ENCODE measurements at places on chromosomes 7 and 10.
A peak's percentile ranks its signal among the peaks of the same experiment; 100 is the strongest.

GRCh38 chr7:64266341-64266919 is 38.2 kb downstream of the ZNF679 start:
- no peak for DNase-seq

DNA sequence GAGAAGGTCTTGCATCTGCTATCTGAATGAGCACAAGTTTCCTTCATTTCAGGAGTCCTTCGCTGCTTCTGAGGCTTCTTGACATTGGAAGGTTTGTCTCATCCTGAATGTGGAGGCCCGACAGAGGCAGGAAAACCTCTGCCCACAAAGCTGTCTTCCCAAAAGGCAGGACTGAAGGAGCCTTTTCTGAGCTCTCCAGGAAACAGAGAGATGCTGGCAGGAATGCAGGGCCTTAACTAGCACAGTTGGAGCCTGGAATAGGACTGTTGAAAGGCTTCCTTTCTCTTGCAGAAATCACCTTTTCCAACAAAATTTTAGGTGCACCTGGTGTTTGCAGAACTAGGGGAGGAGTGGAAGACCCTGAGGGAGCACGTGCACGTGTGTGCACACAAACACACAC is 637.4 kb upstream of the MKI67 start:
- no peak for DNase-seq

DNA sequence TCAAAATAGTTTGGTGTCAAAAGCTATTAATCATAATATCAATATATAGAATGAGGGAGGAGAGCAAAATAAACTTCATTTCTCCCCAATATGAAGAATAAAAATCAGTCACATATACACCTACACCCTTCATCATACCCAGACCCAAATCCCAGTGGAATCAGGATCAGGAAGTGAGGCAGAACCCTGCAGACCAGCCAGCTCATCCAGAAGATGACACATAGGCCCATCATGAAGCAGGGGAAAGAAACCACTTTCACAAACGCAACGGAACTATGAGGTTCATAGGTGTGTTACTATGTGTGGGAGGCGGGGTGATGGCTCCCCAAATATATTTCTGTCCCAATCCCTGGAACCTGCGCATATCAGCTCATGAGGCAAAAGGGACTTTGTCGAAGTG is 89.0 kb downstream of the RSU1 start:
- no peak for DNase-seq

- DNase-seq, result no peak
Observed at GRCh38 chr7:80908360-80908797, 10.5 kb downstream of the SEMA3C start.

- no peak for DNase-seq
Observed at GRCh38 chr7:106452031-106452851, 167.5 kb upstream of the NAMPT start.

GRCh38 chr10:130203626-130204025 is 67.4 kb downstream of the GLRX3 start:
- no peak for DNase-seq

DNA sequence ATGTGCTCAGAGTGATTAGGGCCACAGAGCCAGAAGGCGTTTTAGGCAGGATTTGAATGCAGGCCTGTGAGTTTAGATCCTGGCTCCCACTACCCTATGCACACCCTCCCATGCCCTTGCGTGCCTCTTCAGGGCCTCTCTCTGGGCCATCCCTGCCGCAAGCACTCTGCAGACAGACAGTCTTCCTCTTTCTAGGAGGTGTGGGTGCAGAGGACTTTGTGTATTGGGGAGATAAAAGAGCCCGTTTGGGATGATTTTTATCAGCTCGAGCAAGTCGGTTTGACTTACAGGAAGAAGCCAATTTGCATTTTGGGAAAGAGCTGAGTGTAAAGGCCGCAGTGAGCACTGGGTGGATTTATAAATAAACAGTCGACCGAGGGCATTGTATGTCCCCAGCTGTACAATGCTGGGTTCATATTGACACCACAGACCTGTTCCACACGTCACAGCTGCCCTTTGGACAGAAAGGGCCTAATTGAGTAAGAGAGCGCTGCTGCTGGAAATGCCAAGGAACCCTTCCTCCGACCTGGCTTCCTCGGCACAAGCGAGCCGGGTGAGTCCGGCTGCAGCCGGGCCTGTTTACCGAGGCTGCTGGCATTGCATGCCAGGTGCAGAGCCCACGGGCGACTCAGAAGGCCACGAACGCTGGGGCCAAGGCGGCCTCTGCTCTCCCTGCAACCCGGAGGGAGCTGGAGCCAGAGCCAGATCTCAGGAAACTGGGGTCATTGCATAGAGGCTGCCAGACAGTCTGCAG is 25.1 kb downstream of the ZMIZ1 start:
- DNase-seq, result peak; percentile 96

GRCh38 chr10:59844436-59844835 is 61.9 kb downstream of the CCDC6 start:
- no peak for DNase-seq

DNA sequence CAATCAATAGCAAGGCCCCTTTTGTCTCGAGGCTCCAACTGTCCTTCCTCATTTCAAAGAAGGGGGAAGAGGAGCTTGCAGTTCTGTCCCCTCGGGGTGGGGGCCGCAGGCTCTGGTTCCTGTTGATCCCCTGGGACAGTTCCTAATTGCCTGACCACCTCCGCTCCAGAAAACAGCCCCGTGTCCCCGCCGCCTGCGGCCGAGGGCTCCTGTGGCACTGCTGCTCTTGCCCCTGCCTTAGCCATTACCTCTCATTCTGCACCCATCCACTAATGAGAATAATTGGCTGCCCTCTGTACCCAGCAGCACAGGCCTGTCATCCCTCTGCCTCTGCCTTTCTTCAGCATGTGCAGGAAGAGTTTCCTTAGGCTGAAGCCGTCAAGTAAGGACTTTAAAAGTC is 668.3 kb upstream of the FOXK1 start:
- DNase-seq, result no peak

- DNase-seq, result no peak
Observed at GRCh38 chr10:6082496-6083395, 6.1 kb upstream of the RBM17 start.

DNA sequence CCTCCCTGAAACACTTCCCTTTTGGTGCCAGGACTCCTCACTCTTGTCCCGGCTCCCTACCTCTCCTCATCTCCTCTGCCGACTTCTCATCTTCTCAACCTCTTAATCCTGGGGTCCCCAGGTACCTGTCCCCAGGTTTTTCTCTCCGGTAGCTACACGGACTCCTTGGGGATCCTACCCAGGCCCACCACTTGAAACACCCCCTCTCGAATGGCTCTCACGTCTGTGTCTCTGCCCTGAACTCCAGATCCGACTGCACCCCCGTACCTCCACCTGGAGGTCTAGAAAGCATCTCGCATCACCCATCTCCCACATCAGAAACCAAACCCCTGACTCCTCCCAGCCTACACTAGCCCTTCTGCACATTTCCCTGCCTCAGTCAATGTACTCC is 4.8 kb downstream of the TBATA start:
- DNase-seq, result no peak

DNA sequence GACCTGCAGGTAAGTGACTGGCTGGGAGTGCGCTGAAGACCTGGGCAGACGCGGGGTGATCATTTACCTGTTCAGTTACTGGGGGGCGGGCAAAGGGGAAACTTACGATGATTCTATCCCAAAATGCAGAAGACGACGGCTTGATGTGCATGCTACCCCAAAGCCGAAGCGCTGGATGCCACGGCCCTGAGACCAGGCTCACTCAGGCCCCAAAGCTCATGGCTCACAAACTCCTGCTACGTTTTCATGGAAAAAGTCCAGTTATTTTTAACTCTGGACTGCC is 200.6 kb downstream of the DIP2C start:
- no peak for DNase-seq

- no peak for DNase-seq
Observed at GRCh38 chr7:3043544-3044371, at the start of gene CARD11. CARD11 (minus strand) TSS chr7:3043867; CDS start chr7:2958506, 85,361 bp downstream.

DNA sequence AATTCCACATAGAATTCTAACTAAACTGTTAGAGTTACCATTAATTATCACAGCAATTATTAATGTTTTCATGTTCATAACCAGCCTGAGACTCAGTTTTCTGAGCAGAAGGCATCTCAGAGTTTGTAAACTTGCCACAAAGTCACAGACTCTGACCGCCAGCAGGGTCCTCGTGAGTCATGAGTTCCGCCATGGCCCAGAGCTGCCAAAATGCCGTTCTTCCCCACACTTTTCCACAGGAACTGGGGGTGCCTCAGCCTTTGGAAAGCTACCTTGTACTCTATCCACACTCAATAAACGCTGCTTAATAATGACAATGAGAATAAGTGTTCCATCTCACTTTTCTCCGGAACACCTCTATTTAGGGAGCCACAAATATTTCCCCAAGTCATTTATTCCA is 22.1 kb upstream of the INHBA start:
- DNase-seq, result no peak

- peak; percentile 68 for DNase-seq
Observed at GRCh38 chr7:65722361-65722792, 150.5 kb upstream of the VKORC1L1 start.

- no peak for DNase-seq
Observed at GRCh38 chr10:66234872-66235271, 691.0 kb upstream of the LRRTM3 start.

- DNase-seq, result no peak
Observed at GRCh38 chr7:151859111-151859947, 17.6 kb downstream of the PRKAG2 start.

GRCh38 chr10:11014671-11015445 is 2.8 kb upstream of the CELF2 start:
- DNase-seq, result no peak

DNA sequence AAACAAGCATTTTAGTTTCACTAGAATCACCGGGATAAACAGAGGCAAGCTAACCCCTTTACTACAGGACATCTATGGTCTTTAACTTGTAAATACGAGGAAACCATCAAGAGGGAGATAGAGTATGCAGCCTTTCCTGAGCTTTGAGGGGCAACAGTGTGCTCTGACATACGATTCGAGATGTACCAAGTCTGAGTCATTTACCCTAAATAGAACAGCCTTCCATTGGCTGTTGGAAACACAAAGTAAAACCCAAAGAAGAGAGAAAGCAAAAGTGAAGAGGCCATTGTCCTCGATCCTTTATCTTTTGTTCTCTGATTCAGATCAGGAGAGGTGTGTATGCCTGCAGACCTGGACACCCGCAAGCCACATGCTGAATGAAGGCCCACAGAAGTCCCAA is 289.5 kb downstream of the KCNMA1 start:
- no peak for DNase-seq

DNA sequence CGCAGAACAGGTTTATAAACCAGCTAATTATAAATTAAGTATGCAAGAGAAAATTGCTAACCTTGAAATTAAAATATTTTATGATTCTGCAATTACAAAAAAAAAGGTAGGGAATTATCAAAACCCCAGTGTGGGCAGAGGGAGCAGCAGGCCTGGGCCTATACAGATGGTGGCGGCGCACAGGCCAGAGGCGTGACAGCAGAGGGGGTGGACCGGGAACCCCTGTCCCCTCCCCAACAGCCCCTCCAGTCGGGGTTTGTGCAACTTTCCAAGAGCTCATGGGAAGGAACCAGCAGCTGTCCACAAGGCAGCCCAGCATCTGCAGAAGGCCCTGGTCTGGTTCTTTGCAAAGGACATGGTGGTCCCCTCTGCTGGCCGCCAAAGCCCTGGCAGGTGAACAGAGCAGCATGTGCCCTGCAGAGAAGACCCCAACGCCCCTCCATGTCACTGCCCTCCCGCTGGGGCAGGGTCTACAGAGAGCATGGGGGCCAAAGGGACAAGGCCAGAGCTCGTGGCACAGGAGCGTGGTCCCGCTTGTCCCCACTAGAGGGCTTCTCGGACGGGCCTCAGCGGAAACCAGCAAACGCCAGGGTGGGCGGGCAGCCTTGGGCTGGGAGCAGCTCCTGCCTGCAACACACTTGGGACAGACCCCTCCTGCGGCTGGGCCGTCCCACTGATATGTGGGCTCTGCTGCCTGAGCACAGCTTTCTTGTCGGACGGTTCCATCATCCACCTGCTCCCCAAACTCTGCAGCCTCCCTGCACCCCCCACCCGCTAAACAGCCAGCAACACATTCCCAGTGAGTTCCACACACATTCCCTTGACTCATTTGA is 75.1 kb downstream of the EBF3 start:
- peak; percentile 50 for DNase-seq

DNA sequence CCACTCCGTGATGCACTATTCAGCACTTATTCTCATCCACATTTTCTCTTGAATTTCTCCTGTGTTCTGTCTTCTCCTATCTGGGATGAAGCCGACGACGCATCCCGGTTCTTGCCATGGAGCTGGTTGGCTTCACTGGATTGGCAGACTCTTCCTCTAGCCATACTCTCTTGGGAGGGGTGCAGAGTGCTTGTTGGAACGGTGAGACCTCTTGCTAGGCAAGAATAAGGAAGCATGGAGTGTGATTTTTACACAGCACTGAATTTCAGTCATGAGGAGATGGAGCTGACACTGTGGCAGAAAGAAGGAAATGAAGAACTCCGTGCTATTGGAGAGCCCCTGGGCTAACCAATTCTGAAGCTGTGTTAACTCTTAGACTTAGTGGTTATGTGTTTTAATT is 28.2 kb upstream of the ZNF32 start:
- DNase-seq, result no peak

- no peak for DNase-seq
Observed at GRCh38 chr7:151895631-151896031, 18.7 kb upstream of the PRKAG2 start.

DNA sequence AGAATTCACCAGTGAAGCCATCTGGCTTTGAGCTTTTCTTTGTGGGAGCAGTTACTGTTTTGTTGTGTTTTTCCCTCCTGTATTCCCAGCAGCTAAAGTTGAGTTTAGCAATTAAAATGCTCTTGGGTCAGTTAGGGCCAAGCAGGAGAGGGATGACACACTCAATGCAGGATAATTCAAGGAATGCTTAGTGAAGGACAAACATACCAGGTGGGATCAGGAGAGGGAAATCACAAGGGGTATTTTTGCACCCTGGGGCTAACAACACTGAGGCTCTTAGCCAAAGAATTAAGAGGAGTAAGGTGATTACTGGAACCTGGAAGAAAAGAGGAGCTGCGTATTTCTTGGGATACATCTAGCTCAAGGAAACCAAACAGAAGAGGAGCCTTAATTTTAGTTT is 82.4 kb upstream of the KCND2 start:
- no peak for DNase-seq

- no peak for DNase-seq
Observed at GRCh38 chr7:100486111-100486636, 2.4 kb downstream of the NYAP1 start.

- DNase-seq, result no peak
Observed at GRCh38 chr10:30170146-30170545, 110.8 kb upstream of the JCAD start.

DNA sequence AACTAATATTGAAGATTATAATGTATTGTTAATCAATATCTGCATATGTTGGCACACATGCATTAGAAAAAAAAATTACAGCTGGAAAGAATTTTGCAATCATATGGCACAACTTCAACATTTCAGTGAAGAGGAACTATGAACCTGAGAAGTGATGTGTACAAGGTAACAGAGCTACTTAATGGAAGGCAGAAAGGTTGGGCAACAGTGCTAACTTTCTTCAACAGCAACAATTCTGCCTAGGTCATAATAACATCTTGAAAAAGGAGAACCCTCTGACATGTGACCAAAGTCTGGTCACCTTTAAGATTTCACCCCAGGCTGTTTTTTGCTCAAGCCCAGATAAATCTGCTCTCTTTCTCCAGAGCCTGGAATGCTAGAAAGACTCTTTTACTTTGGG is 47.9 kb upstream of the SKAP2 start:
- no peak for DNase-seq

All from left lobe of liver (tissue), 2 donors.